CD4-positive, alpha-beta T cell treated with Interleukin-21 for 1 hour (primary cell): ENCODE measurements at places on chromosomes 5 and 9.

- DNase-seq, result no peak
Observed at GRCh38 chr5:158313733-158314464, 455.0 kb upstream of the CLINT1 start.

DNA sequence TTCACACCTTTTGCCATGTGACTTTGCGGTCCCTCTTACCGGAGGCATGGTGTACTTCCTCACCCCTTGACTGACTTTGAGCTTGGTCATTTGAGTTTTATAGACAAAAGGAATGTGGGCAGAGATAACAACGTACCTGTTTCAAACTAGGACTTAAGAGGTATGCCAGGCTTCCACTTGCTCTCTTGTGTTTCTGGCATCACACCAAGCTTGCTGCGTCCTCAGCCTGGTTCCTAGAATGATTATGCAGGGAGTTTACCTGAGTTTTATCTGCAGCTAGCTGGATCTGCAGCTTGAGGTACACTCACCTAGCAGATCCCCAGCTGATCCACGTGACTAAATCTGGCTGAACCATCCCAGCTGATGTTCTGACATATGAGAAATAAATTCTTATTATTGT, 66.2 kb downstream of the PLK2 start:
- DNase-seq, result no peak

DNA sequence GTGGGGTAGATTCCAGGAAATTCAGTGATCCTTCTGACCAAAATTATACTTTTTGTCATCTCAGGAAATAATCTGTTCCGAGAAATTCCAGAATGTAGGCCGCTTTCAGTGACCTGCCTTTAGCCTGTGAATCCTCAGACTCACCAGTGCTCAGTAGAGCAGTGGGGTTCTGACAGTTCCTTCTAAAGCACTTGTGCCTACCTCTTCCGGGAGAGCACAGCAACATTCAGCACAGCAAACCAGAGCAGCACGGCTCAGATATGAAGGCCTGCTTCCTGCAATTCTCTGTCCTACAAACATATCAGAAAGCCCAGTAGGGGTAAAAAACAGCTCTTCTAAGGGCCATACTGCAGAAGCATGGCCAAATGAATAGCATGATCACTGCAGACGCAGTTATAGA, 15.0 kb downstream of the FANCC start:
- no peak for DNase-seq

DNA sequence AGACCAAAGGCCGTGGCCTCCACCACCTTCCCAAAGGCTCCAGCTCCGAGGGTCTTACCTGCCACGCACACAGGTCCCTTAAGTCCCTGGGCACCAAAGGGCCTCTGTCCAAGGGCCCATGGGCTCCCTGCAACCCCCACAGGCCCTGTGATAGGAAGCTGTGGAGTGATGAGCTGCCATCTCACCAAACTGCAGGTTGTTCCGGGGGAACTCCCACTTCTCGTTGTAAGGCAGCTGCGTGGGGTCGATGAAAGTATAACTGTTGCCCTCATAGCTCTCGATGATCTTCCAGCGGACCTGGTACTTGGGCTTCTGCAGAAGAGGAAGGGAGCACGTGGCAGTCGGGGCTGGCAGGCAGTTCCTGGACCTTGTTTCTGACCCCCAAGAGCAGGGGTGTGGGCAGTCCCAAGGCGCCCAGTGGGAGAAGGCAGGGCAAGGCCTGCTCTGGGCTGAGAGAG, 24.8 kb downstream of the CSF1R start:
- no peak for DNase-seq

DNA sequence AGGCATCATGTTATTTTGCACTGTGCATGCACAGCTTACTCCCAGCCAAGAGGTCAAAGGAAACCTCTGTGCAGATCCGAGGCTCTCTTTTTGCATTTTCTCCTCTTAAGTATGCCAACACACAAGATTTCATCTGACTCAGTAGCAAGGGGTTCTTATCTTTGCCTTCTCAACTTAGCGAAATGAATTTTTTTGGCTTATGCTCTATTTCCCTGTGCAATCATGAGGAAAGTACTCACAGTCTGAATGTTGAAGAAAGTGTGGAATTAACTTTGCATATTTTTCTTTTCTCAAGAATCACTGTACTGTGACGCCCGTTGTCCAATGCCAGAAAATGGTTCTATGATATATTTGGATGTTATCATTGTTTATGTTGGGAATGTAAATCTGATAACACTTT, 173.5 kb upstream of the FBXL7 start:
- no peak for DNase-seq

DNA sequence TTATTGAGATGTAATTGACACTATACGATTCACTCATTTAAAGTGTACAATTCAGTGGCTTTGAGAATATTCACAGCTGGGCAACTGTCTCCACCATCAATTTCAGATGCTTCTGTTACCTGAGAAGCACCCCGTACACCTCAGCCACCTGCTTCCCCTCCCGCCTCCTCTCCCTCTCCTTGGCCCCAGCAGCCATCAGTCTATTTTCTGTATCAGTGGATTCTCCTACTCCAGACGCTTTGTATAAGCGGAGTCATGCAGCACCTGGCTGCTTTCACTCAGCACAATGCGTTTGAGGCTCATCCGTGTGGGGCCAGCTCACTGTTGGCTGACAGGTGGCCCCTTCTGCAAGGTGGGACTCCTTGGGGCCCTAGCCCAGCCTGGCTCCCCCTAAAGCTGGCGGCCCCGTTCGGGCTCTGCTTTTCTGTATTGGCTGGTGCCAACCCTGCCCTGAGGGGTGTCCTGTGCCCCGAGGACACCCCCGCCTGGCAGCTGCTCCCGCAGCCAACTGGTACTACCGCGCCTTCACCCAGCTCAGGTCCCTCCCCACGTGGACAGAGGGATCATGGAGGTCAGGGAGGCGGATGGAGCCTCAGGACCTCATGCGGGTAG, 124.4 kb upstream of the COL5A1 start:
- no peak for DNase-seq

- DNase-seq, result no peak
Observed at GRCh38 chr5:139148986-139149385, 49.2 kb downstream of the SIL1 start.

- DNase-seq, result no peak
Observed at GRCh38 chr5:51225789-51226742, 157.2 kb upstream of the ISL1 start.

GRCh38 chr5:76175821-76176403, 92.7 kb downstream of the SV2C start:
- peak; percentile 17 for DNase-seq

DNA sequence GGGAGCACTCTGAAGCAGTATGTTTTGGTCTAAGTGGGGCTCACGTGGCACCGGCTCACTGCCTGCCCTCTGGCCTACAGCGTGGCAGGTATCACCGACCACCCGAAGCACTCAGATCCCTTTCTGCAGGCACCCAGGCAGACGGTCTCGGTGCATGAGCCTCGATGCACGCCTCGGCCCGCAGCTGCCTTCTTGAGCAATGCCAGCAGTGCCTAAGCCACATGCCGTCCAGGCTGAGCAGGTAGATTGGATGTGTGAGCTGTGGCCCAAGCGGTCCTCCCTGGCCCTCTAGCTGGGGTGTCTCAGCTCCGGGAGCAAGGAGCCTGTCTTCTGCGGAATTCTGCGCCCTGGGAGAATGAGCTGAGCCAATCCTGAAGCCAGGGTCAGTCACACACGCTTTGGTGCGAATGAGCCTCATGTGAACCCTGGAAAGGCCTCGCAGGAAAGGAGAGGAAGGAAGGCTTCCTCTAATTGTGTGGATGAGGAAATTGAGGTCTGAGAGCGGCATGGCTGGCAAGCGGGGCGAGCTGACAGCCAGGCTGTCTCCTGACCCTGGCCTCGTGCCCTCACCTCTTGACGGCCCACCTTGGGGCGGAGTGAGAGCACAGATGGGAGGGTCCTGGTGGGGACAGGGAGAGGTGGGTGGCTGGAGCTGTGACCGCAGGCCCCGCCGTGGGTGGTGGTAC, 14.4 kb downstream of the RXRA start:
- DNase-seq, result no peak

- no peak for DNase-seq
Observed at GRCh38 chr5:138754699-138755057, 1.5 kb downstream of the CTNNA1 start.

GRCh38 chr5:171675511-171675910, 110.1 kb upstream of the SMIM23 start:
- DNase-seq, result no peak

DNA sequence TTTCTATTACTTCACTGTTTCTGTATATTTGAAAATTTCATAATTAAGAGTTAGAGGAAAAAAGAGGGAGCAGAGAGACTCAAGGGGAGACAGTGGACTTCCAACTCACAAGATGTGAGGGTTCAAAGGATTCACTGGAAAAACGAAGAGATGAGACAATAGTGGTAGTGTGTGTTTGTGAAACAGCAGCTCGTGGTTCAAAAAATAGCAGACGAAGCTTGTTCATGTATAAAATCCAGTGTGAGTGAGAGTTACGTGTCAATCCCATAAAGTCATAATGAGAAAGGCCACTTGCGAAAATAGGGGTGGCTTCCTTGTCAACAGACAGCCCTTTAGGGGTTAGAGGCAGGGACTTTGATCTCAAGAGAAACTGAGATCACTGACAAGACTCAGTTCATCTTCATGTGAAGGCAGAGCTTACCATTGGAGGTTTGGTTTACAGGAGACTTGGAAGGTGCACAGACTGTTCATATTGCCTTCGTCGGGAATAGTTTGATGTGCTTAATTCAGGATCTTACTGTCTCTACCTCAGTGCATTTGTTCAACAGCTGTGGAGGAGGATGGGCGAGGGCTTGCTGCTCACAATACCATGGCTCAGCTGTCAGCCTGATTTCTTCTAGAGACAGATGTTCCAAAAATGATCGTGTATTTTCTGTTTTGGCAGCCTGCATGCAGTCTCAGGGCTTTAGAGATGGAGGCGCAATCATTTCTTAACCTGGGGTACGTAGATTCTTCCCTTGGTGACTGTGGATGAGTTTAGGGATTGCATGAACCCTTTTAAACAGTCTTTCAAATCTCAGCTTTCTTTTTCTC, 105.7 kb upstream of the KLF9 start:
- no peak for DNase-seq

- no peak for DNase-seq
Observed at GRCh38 chr5:15807248-15807647, 307.3 kb downstream of the FBXL7 start.

DNA sequence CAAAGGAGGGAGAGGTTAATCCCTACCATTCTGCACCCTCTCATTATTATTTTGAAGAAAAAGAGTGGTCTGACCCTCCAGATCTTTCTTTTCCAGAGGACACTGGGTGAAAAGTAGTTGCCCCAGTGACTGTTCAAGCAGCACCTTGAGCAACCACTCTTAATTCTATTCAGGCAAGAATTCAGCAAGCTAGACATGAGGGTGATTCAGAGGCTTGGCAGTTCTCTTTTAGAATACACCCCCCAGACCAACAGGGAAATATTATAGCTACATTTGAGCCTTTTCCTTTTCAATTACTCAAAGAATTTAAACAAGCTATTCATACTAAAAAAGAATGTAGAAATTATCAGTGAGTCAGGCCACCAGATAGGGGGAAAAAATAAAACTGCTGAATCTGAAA, 178.3 kb downstream of the MRPS30 start:
- DNase-seq, result no peak

DNA sequence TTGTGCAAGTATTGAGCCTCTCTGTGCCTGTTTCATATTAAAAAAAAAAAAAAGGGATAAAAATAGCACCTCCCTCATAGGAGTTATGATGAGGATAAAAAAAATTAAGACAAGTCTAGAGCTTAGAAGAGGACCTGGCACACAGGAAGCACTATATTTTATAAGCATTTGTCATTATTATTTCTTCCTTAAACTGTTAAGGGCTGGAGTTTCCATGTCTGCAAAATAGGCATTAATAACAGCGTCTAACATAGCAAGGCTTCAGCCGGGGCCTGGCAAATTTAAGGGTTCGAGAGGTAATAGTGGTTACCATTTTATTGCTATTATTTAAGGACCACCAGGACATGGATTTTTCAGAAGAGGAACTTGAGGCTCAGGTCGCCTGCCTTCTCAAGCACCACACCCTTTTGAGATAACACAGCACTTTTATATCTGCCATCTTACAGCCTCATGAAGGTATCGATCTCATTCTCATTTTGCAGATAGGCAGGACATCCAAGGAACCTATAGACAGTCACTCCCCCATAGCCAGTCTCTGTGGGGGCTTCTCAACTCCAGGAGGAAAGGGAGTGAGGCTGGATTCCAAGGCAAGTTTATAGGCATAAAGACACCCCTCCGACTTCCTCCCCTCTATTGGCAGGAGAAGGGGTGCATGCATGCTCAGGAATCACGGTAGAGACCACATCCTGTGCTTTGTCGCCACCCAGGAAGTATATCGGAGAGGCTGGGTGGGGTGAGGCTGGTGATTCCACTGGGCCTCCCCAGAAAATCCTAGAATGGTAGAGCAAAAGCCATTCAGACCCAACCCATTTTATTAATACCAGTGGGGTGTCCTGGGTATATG, 2.4 kb downstream of the ANXA6 start:
- peak; percentile 65 for DNase-seq

DNA sequence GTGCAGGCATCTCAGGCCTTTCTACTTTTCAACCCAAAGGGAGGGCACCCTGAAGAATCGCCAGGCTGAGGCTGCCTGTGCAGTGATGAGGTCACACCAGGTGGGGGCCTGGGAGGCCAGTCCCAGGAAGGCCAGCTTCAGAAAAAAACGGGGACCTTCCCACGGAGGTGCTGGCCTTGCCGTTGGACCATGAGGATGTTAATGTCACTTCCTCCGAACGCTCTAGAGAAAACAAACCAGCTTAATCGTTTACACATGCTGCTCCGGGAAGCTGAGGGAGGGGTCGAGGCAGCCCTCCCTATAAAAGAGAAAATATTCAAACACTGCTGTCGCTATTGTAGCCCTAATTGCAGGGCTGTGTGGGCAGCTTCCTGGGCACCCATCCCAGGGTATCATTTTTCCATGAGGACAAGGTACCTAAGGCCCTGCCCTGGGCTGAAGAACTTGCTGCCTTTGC, 27.0 kb downstream of the PTGES start:
- no peak for DNase-seq

- DNase-seq, result no peak
Observed at GRCh38 chr9:18438951-18439350, 35.0 kb upstream of the ADAMTSL1 start.

- DNase-seq, result no peak
Observed at GRCh38 chr9:119974026-119974425, 604.8 kb upstream of the BRINP1 start.

DNA sequence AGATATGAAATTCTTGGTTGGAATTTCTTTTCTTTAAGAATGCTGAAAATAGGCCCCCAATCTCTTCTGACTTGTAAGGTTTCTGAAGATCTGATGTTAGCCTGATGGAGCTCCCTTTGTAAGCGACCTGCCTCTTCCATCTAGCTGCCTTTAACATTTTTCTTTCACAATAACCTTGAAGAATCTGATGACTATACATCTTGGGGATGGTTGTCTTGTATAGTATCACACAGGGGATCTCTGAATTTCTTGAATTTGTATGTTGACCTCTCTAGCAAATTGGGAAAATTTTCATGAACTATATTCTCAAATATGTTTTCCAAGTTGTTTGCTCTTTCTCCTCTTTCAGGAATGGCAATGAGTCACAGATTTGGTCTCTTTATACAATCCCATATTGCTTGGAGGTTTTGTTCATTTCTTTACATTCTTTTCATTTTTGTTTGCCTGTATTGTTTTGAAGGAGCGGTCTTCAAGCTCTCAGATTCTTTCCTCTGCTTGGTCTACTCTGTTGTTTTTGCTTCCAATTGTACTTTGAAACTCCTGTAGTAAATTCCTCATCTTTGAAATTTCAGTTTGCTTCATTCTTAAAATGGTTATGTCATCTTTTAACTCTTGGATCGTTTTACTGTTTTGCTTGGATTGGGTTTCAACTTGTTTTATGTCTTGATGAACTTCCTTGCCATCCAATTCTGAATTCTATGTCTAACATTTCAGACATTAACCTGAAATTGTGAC, 245.2 kb upstream of the TARS1 start:
- DNase-seq, result no peak

GRCh38 chr5:114726131-114726530, 364.3 kb downstream of the KCNN2 start:
- no peak for DNase-seq
